ENCODE measurements at places on chromosomes 6 and 20. TPM values are rescaled to one million over a fixed set of nuclear protein-coding genes. Genes with fewer than 3 reads are reported as not detected.

GRCh38 chr6:21908161-21908848, 314.8 kb downstream of the SOX4 start:
- peak; percentile 33 for DNase-seq

GRCh38 chr6:168660400-168660945, 219.5 kb downstream of the SMOC2 start:
- DNase-seq: no peak

- no peak for DNase-seq
Observed at GRCh38 chr6:125354649-125355048, 52.9 kb upstream of the HDDC2 start.

GRCh38 chr20:3646067-3646440, 17.1 kb downstream of the GFRA4 start:
- DNase-seq: no peak

GRCh38 chr6:166578536-166579236, 7.8 kb downstream of the RAMACL start:
- no peak for DNase-seq

- no peak for DNase-seq
Observed at GRCh38 chr6:138914701-138915100, 73.4 kb downstream of the REPS1 start.

- DNase-seq: no peak
Observed at GRCh38 chr6:170083236-170084051, 207.4 kb downstream of the DLL1 start.

DNA sequence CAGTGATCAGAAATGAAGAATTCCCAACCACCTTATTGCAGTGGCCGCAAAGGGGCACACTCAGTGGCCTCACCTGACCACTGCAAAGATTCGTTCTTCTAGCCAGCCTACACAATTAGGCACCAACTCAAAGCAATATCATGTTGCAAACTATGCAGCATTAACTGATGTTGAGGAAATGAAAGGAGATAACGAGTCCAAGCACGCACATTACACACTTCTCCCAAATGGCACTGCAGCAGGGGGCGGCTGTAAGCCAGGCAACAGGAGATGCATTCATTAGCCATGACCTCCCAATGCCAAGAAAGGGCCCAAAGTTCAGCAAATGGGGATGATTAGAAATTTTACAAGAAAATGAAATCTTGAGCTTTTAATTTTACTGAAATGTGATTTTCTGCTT, 39.3 kb downstream of the ATXN1 start:
- DNase-seq: no peak

GRCh38 chr6:122079916-122080315, 319.5 kb upstream of the HSF2 start:
- no peak for DNase-seq

DNA sequence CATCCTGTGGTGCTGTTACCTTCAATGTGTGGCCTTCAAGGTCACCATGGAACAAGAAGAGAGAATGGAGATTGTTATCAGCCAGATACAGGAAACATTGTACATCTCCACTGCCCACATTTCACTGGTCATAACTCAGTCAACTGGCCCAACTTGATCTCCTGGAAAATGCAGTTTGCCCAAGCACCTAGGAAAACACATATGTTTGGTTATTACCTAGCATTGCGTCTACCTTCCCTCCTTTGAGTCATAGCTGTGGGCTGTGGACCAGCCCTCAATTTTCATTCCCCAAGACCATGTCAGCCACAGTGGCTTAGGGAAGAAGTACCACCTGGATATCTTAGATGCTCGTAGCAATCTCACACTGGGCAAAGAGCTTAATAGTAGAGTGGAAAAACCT, 513.4 kb downstream of the KIF16B start:
- DNase-seq: no peak

GRCh38 chr20:1656844-1657243, 735 bp downstream of the SIRPG start:
- DNase-seq: no peak

GRCh38 chr6:15882915-15883314, 220.1 kb upstream of the DTNBP1 start:
- DNase-seq: no peak

DNA sequence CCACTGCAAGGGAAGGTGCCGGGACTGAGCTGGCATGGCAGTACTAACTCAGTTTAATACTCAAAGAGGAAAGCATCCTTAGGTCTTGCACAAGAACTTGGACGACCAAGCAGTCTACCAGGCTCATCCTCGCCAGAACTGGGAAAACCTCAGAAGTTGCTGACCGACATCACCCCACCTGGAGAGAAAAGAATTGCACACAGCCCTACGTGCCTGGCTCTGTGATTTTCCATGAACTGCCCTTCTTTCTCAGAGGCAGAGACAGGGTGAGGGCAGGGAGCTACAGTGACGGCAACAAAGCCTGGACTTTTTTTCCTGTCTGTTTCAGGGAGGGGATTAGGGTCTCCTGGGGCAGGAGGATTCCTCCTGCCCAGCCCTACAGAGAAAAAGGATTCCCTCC, 8.0 kb downstream of the JAG1 start:
- DNase-seq: no peak

DNA sequence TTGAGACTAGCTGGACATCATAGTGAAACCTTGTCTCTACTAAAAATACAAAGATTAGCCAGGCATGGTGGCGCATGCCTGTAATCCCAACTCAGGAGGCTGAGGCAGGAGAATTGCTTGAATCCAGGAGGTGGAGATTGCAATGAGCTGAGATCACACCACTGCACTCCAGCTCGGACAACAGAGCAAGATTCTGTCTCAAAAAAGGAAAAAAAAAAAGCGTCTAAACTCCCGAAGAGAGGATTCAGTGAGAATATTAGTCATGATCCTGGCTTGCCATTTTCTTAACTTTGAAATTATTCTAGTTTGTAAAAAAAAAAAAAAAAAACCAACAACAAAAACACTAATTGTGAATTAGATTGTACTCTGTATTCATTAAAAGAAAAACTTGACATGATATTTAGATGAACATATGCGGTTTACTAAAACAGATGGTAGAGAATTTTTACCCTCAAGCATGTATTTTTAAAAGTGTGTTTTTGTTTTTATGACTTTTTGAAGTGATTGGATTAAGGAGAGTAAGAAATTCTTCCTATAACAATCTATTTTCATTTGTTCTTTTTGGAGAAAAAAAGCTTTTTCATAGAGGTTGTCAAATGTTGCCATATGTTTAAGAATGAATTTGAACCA, 80.7 kb downstream of the UST start:
- no peak for DNase-seq

GRCh38 chr6:836276-836853, 143.4 kb upstream of the EXOC2 start:
- no peak for DNase-seq

DNA sequence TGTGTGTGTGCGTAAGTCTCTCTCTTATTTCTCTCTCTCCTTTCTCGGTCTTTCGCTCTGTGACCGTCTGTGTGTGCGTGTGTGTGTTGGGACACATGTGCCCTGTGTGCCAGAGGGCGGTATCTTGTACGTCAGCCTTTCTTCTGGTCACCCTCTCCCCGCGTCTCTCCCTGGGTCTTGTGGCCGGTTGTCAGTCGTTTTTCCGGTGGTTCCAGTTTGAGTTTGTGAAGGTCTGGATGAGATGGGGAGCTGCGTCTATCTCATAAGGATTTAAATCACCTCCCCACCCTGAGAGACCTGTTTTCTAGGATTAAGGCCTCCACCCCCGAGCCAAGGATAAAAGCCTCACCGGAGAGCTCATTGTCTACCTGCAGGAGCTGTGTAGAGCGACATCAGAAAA, 295.5 kb upstream of the ZNF337 start:
- DNase-seq: no peak

DNA sequence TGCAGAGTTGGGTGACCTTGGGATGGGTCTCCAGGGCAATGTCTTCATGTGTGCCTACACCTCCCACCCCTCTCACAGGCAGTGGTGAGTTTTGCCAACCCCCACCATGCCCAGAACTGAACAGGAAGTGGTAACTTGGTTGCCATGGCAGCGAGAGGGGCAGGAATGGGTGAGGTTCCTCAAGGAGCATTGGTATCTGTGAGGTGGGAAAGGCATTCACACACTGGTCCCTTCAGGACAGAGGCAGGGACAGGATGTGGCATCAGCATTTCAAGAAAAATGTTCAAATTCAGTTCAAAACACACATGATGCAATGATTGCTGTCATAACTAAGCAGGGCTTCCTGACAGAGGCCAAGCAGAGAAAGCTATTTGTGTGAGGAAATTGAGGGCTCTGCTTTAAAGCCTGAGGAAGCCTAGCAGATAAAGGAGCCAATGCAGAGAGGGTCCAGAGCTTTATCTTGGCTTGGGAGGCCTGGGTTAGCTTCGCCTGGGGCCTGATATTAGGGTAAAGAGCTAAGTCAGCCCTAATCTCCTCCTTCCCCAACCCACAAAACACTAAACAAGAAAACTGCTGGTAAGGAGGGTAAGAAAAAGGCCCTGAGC, 551 bp downstream of the TREML2 start:
- no peak for DNase-seq

GRCh38 chr6:97925504-97925903, 642.5 kb upstream of the MMS22L start:
- no peak for DNase-seq

DNA sequence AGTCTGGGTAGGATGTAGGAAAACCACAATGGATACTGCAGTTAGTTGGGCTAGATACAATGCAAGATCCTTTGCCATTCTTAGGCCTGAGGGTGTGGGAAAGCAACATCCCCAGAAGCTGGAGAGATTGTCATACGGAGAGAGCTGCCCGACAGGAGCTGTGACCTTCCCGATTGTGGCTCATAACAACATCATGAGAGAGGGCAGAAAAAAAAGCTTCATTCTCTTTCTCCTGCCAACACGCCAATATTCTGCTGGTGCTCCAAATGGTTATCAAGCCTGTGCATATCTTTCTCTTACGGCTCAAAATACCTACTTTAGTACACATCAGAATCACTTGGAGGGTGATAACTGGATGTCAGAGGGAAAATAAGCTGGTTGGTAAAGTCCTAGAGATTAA, 81.1 kb downstream of the IBTK start:
- no peak for DNase-seq

DNA sequence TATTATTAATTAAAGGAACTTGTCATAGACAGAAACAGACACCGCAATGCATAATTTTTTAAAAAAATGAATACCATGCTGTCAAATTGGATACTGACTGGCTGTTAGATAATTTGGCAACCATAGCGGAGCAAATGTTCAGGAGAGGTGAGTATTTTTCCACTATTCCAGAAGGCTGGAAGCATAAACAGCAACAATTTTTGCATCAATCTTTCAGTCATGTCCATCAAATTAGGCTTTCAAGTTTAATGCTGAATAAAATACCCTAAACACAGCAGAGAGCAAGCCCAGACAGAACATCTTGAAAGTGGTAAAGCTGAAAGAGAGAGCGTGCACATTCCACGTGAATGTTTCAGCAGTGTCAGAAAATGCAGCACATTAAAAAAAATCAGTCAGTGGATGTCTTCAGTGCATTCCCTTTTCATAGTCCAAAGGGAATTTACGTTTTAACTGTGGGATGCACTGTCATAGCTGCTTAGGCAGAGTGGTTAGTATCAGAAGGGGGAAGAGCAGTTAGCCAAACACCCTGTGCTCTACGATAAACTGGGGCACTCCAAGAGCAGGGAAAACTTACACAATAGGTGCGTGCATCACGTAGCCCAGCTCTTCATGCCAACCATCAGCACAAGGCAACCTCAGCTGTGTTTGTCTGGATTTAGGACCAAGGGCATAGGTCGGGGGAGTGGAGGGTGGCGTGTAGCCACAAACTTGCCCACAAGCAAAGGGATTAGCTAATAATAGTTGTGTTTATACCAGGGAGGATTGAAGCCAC, 116.2 kb upstream of the STMND1 start:
- peak; percentile 84 for DNase-seq

DNA sequence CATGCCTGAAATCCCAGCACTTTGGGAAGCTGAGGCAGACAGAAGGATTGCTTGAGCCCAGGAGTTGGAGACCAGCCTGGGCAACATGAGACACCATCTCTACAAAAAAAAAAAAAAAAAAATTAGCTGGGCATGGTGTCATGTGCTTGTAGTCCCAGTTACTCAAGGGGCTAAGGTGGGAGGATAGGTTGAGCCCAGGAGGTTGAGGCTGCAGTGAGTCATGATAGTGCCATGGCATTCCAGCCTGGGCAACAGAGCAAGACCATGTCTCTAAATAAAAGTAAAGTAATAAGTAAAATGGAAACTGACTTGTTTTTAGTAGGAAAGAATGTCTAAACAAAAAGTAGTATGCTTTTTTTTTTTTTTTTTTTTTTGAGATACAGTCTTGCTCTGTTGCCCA, 240.7 kb downstream of the ARID1B start:
- no peak for DNase-seq

DNA sequence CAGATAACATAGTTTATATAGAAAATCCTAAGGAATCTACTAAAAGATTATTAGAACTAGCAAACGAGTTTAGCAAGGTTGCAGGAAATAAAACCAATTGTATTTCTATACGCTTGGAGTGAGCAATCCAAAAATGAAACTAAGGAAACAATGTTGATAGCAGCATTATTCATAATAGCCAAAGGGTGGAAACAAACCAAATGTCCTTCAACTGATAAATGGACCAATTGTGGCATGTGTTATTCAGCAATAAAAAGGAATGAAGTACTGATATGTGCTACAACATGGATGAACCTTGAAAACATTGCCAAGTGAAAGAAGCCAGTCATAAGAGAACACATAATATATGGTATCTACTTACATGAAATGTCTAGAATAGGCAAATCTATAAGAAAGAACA, 101.0 kb upstream of the VSTM2L start:
- DNase-seq: no peak

DNA sequence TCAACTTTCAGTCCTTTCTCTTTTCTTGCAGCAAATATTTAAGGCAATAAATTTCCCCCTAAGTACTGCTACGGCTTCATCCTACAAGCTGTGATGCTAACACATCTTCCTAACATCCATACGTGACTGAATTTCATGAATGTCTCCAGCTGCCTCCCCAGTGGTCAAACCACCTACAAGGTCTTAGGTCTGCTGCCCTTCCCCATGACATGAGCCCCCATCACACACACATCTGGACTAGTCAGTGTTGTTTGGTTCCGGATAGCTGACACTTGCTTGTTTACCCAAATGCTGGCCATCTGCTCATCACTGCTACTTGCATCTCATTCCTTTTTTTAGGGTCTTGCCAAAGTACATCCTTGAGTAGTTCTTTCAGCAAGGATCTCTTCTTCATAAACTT, 14.6 kb downstream of the RRBP1 start:
- DNase-seq: no peak

DNA sequence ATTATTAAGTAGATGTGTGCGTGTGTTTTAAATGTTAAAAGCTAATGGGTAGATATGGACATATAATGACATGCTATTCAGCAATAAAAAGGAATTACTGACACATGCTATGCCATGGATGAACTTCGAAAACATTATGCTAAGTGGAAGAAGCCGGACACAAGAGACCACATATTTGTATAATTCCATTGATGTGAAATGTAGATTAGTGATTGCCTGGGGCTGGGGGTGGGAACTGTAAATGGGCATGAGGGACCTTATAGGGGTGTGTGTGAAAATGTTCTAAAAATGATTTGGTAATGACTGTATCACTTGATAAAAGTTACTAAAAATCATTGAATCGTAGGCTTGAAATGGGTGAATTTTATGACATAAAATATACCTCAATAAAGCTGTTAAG, 104.5 kb upstream of the BEND3 start:
- no peak for DNase-seq

CNBD2 gene
- 1.4 TPM for total RNA-seq

THEMIS gene
- total RNA-seq: 0.26 TPM

PSORS1C2 gene
- total RNA-seq: not detected

SLC17A2 gene
- not detected for total RNA-seq

CPXM1 gene
- total RNA-seq: not detected

COL19A1 gene
- 0.26 TPM for total RNA-seq

TGM2 gene
- 6.3 TPM for total RNA-seq
